ENCODE measurements at places on chromosomes 13 and 19. TPM values are rescaled to one million over a fixed set of nuclear protein-coding genes. Genes with fewer than 3 reads are reported as not detected.

The RASIP1 gene
- total RNA-seq, result 0.16 TPM

The NLRP13 gene
- not detected for total RNA-seq

The RASA3 gene
- total RNA-seq, result 36.1 TPM

The ZNF665 gene
- total RNA-seq, result 2.4 TPM

The NLRP9 gene
- not detected for total RNA-seq

The MEDAG gene
- total RNA-seq, result 325 TPM

The CCDC194 gene
- not detected for total RNA-seq

The RPS28 gene
- total RNA-seq, result 151 TPM

The MAB21L1 gene
- total RNA-seq, result 3.7 TPM

The SCN1B gene
- 12.1 TPM for total RNA-seq

The KLK14 gene
- not detected for total RNA-seq

The ELSPBP1 gene
- not detected for total RNA-seq

The KASH5 gene
- total RNA-seq, result not detected

The GNG7 gene
- total RNA-seq, result 0.65 TPM

The EPS8L1 gene
- total RNA-seq, result 0.63 TPM

The SGTA gene
- total RNA-seq, result 40.3 TPM

The RNF6 gene
- 39.0 TPM for total RNA-seq

The KLF2 gene
- 2.2 TPM for total RNA-seq

The FXYD3 gene
- 1.3 TPM for total RNA-seq

The ZSCAN4 gene
- total RNA-seq, result not detected

The ZNF208 gene
- total RNA-seq, result 0.09 TPM

The ZNF625 gene
- 18.6 TPM for total RNA-seq

The ZNF709 gene
- 1.4 TPM for total RNA-seq

The CYP2A7 gene
- not detected for total RNA-seq

The PEG3 gene
- total RNA-seq, result 0.49 TPM

The ZNF600 gene
- total RNA-seq, result 3.8 TPM
